ENCODE measurements at places on chromosomes 11 and 22.

- no peak for DNase-seq
Measured at GRCh38 chr11:12222055-12222792, 111.8 kb downstream of the MICAL2 start.

DNA sequence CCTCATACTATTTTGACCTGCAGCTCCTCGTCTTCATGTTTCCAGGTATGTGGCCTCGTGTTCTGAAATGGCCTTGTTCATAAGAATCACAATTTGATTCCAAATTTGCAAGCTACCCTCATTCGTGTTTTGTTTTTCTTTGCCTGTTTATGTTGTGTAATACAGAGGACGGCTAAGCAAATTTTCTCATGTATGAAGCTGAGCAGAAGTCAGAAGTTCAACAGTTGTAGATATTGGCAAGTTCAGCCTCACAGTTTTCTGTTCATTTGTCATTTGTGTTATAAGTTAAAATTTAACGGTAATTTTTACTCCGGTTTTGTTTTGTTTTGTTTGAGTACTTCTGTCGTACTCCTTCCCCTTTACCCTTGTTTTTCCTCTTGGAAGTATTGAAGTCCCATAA, 15.4 kb upstream of the CHEK1 start:
- DNase-seq: no peak

DNA sequence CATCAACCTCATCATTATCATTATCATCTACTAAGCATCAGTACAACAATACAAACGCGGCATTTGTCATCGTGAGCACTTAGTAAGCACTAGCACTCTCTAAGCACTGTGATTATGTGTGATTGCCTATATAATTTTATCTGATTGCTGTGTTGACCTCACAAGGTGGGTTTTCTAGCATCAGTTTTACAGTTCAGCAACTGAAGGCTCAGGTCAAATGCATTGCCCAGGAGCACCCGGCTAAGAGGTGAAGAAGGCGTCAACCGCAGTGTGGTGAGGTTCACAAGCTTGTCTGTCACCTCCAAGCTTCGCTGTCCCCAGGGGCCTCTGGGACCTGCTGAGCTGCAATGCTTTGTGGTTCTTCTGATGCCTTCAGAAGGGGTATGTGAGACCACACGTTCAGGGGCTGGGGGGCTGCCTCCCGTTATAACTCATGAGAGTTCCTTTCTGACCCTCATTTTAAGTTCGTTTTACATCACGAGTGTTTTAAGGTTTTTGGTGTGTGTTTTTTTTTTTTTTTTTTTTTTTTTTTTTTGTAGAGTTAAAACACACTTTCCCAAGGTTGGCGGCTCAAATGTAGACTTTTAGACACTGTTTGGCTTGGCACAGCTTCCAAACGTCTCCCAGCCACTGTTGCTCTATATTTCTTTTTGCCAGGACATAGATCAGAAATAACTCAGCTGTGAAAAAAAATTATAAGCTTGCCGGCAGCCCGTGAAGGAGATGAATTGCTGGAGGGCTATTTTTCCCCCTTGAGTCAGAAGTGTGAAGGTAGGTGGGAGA, 33.8 kb upstream of the SCUBE1 start:
- DNase-seq: no peak

GRCh38 chr11:106748059-106748458, 270.2 kb downstream of the GUCY1A2 start:
- no peak for DNase-seq
